ENCODE measurements at places on chromosomes 13 and 19. TPM values are rescaled to one million over a fixed set of nuclear protein-coding genes. Genes with fewer than 3 reads are reported as not detected.
A peak's percentile ranks its signal among the peaks of the same experiment; 100 is the strongest.

TMEM59L gene
- 0.64 TPM for total RNA-seq

ZNF701 gene
- 30.6 TPM for total RNA-seq

- DNase-seq = no peak
Observed at GRCh38 chr13:23771552-23771951, 117.6 kb downstream of the MIPEP start.

GRCh38 chr13:109400624-109401257 lies 385.6 kb downstream of the IRS2 start:
- no peak for DNase-seq

DNA sequence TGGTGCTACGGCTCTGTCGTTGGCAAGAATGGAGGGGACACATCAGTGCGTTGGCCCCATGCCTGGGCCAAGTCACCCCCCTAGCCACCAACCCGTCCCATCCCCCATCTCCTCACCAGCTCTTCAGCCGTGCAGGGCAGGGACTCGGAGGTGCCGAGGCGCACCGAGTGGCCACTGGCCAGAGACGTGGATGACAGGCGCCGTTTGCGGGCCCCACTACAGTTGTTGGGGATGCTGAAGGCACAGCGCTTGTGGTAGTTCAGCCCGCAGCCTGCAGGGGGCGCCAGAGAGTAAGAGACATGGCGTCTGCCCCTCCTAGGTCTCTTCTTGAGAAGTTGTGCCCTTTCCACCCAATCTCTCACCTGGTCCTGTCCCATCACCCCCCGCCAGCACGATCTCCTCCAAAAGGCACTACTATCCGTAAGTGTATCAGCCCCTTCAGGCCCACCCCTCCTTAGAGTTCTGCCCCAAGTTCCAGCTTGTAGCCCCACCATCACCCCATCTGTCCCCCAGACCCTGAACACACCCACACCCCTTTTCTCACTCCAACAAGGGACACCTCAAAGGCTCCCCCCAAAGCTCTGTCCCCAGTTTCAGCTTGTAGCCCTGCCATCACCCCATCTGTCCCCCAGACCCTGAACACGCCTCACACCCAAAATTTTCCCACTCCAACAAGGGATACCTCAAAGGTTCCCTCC lies 12.4 kb downstream of the PRKD2 start:
- DNase-seq = peak; percentile 86

DNA sequence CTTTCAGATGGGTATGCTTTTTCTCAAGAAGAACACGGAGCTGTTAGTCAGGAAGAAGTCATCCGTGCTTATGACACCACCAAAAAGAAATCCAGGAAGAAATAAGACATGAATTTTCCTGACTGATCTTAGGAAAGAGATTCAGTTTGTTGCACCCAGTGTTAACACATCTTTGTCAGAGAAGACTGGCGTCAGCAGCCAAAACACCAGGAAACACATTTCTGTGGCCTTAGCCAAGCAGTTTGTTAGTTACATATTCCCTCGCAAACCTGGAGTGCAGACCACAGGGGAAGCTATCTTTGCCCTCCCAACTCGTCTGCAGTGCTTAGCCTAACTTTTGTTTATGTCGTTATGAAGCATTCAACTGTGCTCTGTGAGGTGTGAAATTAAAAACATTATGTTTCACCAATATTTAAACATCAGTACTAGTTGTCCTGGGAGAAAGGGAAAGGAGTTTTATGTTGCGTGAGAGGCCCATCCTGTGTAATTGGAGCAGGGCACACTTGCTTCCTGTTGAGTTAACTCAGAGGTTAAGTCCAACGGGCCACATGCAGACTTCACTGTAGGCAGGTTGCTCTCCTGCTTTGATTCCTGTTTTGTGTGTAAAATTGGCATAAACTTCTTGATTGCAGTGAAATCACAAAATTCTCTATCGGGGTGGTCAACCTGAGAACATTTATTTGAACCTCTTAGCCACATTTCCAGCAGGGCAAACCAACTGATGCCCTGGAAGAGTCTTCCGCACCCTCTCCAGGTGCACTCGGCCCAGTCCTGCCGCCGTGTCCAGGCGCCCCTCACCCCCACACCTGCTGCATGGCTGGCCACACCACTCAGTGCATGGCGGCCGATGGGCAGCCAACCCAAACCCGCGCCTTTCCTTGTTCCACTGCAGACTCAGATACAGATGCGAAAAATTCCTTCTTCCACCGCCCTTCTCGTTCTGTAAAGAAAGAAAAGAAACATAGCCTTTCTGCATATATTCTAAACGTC lies 31.6 kb downstream of the SHISA2 start:
- no peak for DNase-seq

DNA sequence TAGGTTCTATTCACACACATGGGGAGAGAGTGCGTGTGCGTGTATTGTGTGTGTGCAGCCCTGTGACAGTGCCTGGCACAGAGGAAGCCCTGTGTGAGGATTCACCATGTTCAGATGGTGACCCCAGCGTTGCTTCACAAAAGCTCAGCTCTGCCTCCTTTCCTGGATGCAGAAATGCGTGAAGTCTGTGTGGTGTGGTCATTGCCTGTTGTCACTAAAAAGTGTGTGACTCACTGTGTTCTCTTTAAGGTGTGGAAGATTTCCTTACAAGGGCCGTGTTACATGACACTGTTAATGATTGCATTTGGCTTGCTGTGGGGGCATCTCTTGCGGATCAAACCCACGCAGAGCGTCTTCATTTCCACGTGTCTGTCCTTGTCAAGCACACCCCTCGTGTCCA lies 19.5 kb upstream of the DCUN1D2 start:
- no peak for DNase-seq

DNA sequence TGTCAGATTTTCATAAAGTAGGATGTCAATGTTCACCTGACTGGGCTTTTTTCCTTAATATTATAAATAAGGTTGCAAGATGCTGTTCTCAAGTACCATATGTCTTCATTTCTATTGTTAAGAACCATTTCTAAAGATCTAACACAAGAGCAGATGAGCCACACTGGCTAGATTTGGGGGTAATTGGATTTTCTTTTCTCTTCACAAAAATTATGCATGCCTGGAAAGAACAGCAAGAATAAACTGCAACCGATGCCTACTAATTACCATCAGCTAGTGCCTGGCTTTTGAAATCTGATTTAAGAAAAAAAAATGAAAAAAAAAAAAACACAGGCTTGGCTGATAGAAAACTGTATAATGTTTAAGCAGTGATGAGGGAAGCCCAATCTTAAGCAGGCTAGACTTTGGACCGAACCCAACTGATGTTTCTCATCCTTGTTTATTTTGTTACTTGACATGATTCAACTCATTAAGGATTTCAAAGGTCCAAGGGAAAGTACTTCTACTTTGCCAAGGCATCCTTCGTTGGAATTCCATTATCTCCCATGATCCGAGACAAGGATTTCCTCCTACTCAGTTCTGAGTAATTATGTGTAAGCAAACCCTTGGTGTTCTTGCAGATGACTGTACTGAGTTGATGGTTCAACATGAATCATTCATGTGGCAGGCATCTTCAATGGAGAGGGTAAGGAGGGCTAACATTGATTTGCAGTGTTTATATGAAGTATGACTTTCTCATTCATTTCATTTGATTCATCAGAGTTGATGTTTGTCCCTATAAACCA lies 300.5 kb downstream of the SPRY2 start:
- DNase-seq = no peak

DNA sequence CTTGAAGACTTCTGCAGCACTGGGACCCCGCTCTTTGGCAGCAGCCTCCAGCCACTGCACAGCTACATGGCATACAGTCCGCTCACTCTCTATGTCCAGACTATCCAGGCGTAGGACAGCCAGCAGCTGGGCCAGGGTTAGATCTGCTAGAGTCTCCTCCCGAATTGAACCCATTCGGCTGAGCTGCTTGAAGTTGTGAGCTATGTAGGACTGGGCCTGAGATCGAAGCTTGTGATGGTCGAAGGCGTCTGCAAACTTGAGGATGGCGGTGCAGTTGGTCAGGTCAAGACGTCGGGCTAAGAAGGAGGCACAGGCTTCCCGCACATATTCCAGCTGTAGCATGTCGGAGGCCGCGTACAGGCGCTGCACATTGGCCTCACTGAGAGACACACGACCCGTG lies 900 bp downstream of the KBTBD7 start:
- DNase-seq = no peak
